ENCODE measurements at places on chromosomes 4 and X. TPM values are rescaled to one million over a fixed set of nuclear protein-coding genes. Genes with fewer than 3 reads are reported as not detected.

DNA sequence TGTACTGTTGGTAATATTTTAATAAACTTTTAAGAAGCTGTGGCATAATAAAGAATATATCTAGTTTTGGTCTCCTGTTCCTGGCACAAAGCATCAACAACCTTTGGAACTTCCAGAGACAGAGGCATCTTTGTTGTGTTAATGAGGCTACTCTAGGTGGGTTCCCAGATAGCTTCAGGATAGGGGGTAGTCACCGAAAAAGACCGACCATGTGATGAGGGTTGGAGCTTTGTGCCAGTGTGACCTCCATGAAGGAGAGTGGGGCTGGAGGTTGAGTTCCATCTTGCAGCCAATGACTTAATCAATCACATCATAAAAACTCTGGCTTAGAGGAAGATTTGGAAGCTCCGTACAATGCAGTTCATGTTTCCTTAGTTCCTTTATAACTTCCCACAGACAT is 9.9 kb downstream of the PPAT start:
- DNase-seq, result no peak

- DNase-seq, result no peak
Measured at GRCh38 chr4:42225286-42225685, 72.8 kb upstream of the BEND4 start.

DNA sequence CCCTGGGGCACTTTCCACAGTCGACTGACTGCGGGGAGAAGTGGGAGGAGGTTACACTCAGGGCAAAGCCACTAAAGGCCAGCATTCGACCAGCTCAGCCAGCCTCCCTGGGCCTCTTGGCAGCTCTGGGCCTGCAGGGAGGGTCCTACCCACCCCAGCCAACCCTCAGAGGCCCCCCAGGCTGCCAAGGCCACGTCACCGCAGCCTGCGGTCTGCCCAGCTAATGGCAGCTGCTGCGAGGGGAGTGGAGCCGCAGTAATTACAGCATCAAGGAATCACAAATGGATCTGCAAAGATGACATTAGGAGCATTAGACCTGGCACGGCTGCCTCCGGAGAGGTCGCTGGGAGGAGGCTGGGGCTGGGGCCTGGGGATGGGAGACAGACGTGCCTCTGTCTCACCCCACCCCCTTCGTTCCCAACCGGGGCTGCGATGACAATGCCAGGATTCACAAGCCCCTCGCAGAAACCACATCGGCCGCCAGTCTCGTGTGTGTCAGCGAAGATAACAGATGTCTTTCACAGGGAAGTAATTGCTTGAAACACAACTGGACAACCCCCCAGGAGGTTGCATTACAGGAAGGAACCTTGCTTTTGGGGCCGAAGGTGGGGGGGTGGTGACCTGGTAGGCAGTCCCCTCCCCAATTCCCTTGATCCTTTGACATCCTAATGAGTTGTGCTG is 367.6 kb downstream of the BCOR start:
- no peak for DNase-seq

- DNase-seq, result no peak
Measured at GRCh38 chr4:184096561-184097240, 121.0 kb downstream of the ENPP6 start.

DNA sequence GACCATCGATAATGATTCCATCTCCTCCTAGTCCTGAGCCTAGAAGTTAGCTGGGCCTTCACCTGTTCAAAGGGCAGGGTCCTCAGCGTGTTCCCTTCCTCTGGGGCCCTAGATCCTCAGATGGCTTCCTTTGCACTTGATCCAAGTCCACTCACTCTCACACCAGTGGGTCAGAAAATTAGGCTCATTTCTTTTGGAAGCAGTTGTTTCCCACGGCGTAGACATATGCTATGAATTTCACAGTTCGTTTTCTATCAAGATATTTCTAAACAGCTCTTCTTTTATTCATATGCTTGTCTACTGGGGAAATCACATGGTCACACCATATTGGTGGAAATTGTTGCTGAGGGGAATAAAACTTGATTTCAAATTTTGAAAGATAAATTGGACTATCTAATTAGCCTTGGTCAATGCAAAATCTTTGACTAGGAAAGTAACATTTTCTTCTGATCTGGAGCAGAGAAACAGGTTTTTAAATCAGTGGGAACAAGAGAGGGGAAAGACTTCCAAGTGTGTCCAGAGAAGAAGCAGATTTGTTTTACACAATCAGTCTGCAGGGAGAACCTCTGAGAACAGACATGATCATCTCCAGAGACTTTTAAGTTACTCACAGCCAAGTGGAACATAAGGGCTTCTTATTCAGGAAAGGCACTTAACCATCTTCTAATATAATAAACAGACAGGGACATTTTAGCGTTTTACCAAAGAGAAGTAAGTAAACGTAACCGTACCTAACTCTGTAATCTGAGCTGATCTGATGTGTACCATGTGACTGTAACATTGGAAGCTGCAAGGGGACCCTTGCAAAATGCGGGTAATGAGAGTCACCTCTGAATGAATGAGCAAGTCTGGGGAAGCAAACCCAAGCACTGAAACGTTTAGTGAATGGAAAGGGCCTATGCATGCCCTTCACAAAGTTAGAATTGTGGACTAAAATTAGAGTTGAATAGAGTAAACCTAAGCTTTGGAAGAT is 455.7 kb upstream of the FAT1 start:
- DNase-seq, result no peak

GRCh38 chr4:7197910-7198309 is 5.6 kb downstream of the SORCS2 start:
- DNase-seq, result no peak

GRCh38 chr4:41069838-41070237 is 144.5 kb downstream of the APBB2 start:
- no peak for DNase-seq

- no peak for DNase-seq
Measured at GRCh38 chrX:21606002-21606401, 52.1 kb downstream of the KLHL34 start.

GRCh38 chrX:16290997-16291396 is 123.7 kb downstream of the MAGEB17 start:
- no peak for DNase-seq

- DNase-seq, result no peak
Measured at GRCh38 chr4:76858319-76858718, 39.6 kb downstream of the SOWAHB start.

- no peak for DNase-seq
Measured at GRCh38 chr4:168531305-168531704, 34.5 kb downstream of the PALLD start.

DNA sequence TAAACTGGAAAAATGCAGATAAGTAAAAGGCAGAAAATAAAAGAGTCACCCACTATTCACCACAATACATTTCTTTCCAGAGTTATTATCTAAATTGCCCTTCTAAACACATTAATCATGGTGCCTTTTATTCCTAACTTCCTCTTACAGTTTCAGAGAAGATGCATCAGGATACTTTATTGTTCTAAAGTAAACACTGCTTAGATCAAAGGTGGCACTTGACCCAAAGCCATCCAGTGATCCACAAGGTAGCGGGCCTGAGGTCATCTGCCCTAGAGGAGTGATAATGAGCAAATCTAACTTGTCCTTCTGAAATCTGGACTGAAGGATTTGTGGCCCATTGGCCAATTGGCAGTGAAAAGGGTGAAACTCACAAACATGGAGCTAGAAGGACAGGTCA is 12.0 kb upstream of the TMEM154 start:
- no peak for DNase-seq

- DNase-seq, result no peak
Measured at GRCh38 chr4:88043001-88043400, 35.6 kb downstream of the PKD2 start.

GRCh38 chr4:6781113-6781512 is 1.4 kb upstream of the KIAA0232 start:
- no peak for DNase-seq

DNA sequence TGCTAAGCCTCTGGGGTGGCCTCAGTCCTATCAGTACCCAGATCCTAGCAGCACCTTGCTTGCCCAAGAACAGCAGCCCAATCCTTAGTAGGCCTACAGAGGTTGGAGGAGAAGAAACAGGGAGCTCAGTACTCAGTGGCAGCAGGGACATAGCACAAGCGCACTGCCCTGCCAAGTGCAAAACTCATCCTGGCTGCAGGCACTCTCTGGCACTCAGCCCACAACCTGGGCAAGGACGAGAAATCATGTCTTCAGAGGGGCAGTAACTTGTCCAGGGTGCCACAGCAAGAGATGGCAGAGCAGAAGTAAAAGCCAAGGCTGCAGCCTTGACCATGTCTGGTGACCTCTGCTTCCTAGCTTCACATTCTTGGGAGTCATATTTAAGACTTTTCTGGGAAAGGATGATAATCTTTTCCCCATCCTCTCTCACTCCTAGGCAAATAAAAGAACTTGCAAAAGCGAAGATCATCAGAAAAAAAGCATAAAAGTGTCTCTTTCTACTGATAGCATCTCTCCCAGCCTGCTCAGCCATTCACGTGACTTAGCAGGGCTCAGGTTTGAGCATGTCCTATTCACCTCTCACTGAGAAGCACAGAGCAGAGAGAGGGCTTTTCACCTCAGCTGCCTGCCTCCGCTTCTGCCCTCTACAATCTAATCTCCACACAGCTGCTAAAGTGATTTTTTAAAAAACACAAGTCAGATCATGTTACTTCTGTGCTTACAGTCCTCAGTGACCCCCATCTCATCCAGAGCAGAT is 37.2 kb upstream of the MAGEA4 start:
- no peak for DNase-seq

DNA sequence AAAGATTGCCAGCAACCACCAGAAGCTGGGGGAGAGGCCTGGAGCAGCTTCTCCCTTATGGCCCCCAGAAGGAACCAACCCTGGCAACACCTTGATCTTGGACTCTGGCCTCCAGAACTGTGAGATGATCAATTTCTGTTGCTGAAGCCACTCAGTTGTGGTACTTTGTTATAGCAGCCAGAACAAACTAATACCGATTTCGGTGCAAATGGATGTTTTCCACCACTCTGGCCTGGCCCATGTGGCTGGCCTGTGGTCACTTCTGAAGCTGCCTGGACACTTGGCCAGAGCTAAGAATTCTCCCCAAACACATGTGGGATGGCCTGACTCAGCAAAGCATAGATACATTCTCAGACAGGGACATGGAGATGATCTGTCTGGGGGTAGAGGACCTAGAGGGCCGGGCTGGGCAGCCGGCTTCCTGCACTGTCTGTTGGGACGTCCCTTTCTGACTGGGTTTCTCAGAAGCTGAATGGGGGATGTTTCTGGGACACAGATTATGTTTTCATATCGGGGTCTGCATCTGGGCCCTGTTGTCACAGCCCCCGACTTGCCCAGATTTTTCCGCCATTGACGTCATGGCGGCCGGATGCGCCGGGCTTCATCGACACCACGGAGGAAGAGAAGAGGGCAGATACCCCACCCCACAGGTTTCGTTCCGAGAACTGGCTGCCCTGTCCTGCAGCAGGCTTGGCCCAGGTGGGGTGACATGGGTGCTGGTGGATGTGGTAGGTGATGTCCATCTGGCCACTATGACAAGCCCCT is 4.1 kb downstream of the FOXP3 start:
- DNase-seq, result no peak

- DNase-seq, result no peak
Measured at GRCh38 chrX:11241720-11242119, 51.5 kb upstream of the AMELX start.

GRCh38 chrX:102976793-102977495 is 39.9 kb downstream of the RAB40AL start:
- no peak for DNase-seq

Gene FATE1
- not detected for total RNA-seq

Gene PCSK1N
- total RNA-seq, result 6.4 TPM

Gene ADGRG2
- total RNA-seq, result not detected

Gene L1CAM
- 1.8 TPM for total RNA-seq

Gene GPC3
- 0.22 TPM for total RNA-seq

Gene NEIL3
- total RNA-seq, result 0.17 TPM

All from CD4-positive, alpha-beta memory T cell (primary cell).